ENCODE measurements at places on chromosomes 13 and 19. TPM values are rescaled to one million over a fixed set of nuclear protein-coding genes. Genes with fewer than 3 reads are reported as not detected.

The SPACA4 gene
- not detected for total RNA-seq

The LGI4 gene
- 1.3 TPM for total RNA-seq

The KLK14 gene
- total RNA-seq = not detected

The NDUFA13 gene
- total RNA-seq = 32.7 TPM

The LYL1 gene
- total RNA-seq = 0.36 TPM

The KIR3DL1 gene
- total RNA-seq = not detected

The ELSPBP1 gene
- total RNA-seq = not detected

The ATXN8OS gene
- total RNA-seq = not detected

The CCDC194 gene
- total RNA-seq = 0.49 TPM

The CEBPA gene
- 0.97 TPM for total RNA-seq

The DLEU7 gene
- not detected for total RNA-seq

The HSH2D gene
- not detected for total RNA-seq

The TMEM255B gene
- 0.49 TPM for total RNA-seq

The ZNF529 gene
- total RNA-seq = 13.8 TPM

The SLC10A2 gene
- total RNA-seq = not detected

The SYT3 gene
- total RNA-seq = not detected

The GPR12 gene
- total RNA-seq = not detected

The FXYD7 gene
- total RNA-seq = not detected
